ENCODE measurements at places on chromosomes 6 and 20. TPM values are rescaled to one million over a fixed set of nuclear protein-coding genes. Genes with fewer than 3 reads are reported as not detected.

Gene PTCRA
- total RNA-seq, result 0.72 TPM

DNA sequence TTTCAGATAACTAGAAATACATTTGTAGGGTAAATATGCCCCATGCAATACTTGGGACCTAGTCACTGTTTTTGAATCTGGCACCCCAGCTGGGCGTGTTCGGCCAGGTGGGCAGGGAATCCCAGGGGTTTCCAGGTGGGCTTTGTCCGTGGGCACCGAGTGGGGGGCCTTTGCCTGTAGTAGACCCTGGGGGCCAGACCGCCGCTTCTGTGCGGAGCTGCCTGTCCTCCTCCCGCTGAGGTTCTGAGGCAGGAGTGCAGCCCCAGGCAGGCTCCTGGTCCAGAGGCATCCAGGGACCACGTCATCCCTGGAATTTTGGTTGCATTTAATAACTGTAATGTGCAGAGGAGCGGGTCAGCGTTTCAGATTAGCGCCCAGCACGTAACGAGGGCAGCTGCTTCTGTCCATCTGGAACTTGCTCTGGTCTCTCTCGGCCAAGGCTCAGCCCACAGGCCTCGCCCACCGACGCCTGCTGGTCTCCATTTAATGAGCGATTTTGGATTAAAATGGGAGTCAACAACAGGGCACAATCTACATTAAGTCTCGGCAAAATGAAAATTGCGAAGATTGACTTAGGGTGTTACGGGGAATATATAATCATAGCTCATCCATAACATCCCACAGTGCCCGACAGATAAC lies 12.8 kb downstream of the BHLHE23 start:
- no peak for DNase-seq

- DNase-seq, result no peak
These were observed 21.6 kb upstream of the TULP4 start for GRCh38 chr6:158290659-158291058.

- no peak for DNase-seq
These were observed 228.4 kb upstream of the RSPO3 start for GRCh38 chr6:126890055-126890454.

- no peak for DNase-seq
These were observed 56.5 kb upstream of the KCNK16 start for GRCh38 chr6:39378960-39379425.
